EL (cell line): ENCODE measurements at places on chromosomes 16 and 17.

DNA sequence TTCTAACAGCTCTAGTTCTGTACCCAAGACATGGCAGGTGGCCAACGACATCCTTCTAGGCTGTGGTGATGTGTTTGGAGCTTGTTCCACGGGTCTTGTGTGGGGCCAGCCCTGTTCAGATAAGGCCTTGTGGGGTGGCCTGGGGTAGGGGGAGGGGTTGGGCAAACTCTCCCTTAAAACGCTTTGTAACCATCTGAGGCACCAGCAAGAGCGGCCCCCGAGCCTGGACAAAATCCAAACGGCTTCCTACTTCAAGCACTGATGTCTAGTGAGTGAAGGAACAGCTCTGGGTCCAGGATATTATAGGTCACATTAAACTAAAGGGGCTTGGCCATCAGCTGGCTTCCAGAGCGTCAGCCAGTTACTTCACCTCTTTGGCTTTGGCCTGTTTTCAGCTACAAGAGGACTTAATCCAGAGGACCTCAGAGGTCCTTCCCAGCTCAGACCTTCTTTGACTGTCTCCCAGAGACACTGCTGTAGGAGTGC, 11.9 kb downstream of the SERPINF1 start:
- no peak for DNase-seq

DNA sequence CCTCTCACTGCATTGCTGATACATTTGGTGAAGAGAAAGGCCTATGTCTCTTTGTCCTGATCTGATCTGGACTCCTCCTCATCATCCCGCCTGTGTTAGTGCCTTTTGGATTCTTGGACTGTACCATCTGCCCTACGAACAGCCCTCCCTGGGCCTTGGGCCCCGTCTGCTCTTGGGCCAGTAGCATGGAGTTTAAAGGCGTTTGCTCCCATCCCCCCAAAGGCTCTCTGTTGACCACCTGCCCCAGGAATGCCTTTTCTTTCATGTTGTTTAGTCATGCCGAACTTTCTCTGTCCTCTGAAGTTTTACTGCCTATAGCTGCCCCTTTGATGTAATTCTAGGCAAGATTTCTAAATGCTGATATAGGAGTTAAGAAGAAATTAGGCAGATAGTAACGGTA, 30.9 kb upstream of the MEAK7 start:
- no peak for DNase-seq

DNA sequence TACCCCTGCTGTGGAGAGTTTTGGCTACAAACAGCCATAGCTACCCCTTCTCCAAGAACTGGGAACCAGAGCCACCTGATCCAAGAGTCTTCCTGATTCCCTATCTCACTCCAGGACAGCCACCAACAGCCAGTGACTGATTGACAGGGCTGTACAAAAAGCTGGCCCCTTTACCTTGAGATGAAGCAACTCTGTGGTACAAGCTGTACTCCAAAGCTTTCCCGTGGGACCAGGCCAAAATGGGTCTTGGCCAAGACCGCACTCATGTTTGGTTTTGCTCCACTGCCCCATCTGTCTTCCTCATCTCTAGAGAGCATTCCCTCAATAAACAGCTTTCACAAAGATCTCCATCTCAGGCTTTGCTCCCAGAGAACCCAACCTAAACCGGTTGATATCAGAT, 43.6 kb downstream of the RNF157 start:
- no peak for DNase-seq

DNA sequence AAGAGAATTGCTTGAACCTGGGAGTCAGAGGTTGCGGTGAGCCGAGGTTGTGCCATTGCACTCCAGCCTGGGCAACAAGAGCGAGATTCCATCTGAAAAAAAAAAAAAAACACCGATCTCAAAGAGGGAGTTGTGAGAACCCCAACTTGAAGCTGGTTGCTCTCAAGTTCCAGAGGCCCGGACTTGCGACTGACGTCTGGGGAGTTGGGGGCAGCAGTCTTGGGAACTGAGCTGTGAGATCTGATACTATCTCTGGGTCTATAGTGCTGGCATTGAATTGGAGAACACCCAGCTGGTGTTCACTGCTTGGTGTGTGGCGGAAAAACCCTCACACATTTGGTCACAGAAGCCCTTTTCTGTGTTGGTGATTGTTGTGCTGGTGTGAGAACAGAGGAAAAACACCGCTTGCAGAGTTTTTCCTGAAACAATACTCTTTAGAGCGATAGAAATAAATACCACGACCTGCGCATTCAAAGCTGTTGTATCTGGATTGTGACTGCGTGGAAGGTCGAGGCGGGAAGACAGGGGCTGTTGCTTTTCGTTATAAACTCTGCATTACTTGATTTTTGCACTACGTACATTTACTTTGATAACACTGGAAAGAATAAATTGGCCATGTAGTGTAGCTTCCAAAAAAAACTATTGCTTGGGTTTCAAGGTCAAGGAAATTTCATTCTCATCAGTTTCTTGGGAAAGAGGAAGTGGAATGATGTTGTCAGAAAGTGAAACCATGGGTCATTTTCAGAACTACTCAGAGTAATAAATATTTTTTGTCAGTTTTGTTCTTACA, 8.8 kb downstream of the SCIMP start:
- DNase-seq = no peak

GRCh38 chr16:11914210-11915113, 1.3 kb downstream of the GSPT1 start:
- DNase-seq = peak; percentile 43

GRCh38 chr16:83409347-83409746, 398.4 kb upstream of the HSBP1 start:
- DNase-seq = no peak

DNA sequence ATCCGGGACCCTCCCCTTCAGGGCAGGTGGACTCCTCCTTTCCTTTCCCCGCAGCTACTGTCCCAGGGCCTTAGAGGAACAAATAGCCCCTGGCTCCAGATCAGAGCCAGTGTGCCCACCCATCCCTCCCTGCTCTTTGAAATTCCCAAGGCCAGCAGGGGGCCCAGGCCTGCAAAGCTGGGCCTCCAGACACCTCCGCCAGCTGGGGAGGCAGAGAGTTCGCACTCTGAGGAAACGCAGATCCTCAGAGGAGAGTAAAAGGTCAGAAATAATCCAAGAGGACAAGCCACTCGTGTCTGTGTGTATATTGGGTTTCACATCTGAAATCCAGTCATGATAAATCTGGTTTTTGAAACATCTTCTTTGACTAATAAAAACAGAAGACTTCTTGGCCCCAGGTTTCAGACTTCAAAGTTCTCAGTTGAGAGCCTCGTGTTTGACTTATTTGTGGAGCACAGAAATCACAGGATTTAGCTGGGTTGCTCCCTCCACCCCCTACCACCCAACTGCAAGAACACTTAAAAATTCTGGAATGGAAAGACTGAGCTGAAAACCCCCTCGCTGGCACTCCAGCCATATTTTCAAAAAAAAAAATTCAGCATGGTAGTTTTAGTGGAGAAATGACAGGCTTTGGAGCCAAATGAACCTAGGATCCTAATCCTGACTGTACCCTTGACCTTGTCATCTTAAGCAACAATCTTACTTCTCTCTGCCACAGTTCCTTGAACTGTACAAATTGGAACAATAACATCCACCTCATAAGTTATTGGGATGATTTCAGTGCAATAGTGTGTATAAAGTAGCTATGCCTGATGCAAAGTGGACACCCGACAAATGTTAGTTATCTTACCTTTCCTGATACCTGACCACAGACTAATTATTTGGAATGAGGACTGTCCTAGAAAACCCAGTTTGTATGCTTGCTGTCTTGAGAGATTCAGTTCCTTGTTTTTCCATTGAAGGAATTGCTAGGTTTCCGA, 44.5 kb upstream of the TBX2 start:
- DNase-seq = no peak

DNA sequence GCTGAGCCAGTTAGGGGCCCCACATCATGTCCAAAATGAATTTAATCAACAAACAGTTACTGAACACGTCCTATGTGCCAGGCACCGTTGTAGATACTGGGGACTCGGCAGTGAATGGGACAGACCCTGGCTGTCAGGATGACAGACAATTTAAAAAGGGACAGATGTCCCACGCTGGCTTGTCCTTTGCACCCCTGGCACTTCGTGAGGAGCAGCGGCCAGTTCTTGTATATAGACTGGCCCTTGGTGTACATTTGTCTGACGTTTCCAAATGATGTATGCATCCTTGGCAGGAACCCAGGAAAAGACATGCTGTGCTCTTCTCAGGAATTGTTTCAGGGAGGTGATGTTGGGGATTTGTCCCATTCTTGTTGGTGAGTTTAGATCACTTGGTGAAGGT, 21.1 kb downstream of the IL4R start:
- no peak for DNase-seq

GRCh38 chr17:51238255-51238887, 21.5 kb downstream of the MBTD1 start:
- DNase-seq = no peak

GRCh38 chr16:19135896-19136438, 22.2 kb downstream of the ITPRIPL2 start:
- DNase-seq = peak; percentile 33

DNA sequence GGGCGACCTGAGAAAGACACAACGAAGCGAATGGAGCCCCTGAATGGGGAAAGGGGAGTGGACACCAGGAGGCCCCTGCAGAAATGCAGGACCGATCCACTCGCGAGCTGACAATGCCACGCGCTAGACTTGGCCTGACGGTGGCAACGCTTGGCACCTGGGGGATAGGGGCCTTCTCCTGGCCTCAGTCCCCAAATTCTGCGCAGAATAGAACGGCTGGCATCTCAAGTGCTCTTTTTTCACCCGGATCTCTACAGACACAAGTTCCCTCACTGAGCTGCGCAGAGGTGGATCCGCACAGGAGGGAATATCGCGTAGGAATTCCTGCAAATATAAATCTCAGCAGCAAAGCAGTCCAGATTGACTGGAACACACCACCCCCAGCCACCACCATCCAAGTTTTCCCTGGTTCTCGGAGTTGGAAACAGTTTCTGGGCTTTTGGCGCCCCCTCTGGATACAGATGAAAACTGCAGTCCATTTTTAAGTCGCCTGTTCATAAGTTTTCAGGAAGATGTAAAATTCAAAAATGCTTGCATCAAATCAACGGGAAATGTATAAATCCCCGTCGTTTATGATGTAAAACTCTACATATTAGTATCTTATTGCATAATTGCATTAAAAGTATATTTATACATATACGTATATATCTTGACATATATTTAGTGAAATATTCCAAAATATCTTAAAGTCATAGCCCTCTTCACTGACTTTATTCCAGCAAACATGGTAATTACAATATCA, 2.3 kb upstream of the SOX9 start:
- peak; percentile 88 for DNase-seq

- DNase-seq = peak; percentile 81
Measured at GRCh38 chr16:81523387-81524115, 78.9 kb downstream of the CMIP start.

DNA sequence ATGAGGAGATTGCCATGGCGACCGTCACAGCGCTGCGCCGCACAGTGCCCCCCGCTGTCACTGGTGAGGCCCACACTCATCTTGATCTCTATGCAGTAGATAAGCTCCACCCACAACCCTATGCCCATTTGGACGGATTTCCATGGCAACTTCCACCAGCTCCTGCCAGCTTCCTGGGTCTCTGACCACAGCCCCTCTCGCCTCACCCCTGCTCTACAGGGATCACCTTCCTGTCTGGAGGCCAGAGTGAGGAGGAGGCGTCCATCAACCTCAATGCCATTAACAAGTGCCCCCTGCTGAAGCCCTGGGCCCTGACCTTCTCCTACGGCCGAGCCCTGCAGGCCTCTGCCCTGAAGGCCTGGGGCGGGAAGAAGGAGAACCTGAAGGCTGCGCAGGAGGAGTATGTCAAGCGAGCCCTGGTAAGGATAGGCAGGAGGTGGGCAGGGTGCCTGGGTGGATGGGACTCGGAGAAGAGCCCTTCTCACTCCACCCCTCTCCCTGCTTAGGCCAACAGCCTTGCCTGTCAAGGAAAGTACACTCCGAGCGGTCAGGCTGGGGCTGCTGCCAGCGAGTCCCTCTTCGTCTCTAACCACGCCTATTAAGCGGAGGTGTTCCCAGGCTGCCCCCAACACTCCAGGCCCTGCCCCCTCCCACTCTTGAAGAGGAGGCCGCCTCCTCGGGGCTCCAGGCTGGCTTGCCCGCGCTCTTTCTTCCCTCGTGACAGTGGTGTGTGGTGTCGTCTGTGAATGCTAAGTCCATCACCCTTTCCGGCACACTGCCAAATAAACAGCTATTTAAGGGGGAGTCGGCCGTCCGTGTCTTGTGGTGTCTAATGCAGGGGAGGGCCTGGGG, 4.3 kb downstream of the ALDOA start:
- no peak for DNase-seq

DNA sequence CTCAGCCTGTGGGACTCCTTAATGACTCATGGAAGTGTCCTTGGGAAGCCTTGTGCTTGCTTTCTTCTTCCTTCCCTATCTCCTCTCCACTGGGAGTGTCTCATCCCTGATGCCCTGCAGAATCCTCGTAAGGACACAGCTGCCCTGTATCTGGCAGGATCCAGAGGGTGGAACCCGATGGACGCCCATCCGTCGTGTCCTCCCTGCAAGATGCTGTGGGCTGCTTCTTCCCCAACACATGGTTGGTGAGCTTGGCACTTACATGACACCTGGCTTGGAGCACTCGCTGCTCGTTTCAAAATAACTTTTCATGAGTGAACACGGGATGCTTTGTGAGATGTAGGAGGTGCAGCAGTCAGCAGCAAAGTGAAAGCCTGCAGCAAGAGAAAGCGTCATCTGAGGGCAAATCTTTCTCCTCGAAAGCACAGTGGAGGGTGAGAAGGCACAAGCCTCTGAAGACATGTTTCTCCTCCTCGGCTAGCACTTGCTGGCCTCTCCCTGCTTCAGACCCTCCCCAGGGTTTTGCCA, 3.3 kb downstream of the CCL15 start:
- DNase-seq = no peak

DNA sequence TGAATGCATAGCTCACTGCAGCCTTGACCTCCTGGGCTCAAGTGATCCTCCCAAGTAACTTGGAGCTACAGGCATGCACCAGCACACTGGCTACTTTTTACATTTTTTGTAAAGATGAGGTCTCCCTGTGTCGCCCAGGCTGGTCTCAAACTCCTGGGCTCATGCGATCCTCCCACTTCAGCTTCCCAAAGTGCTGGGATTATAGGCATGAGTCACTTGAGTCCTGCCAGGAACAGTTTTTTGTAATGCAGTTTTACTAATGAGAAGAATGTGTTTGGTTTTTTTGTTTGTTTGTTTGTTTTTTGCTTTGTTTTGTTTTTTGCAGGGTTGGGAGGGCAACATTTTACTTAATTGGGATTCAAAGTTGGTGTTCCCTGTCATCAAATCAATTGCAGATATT, 22.2 kb downstream of the SOST start:
- no peak for DNase-seq

- no peak for DNase-seq
Measured at GRCh38 chr17:31489295-31490018, 98.0 kb downstream of the RAB11FIP4 start.

- DNase-seq = no peak
Measured at GRCh38 chr17:33377837-33378595, 84.9 kb upstream of the ASIC2 start.

DNA sequence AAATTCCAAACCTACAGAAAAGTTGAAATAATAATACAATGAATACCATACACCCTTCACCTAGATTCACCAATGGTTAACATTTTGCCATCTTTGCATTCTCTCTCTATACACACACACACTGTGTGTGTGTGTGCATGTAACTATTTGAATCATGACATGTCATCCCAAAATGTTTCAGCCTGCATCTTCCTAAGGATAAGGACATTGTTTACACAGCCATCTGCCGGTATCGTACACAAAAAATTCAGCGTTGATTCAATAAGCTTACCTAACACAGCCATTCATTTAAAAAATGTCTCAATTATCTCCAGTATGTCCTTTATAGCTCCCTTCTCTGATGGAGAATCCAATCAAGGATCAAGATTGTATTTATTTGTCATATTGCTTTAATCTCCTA, 3.9 kb downstream of the MXRA7 start:
- DNase-seq = no peak

- no peak for DNase-seq
Measured at GRCh38 chr16:83586461-83587200, 221.1 kb upstream of the HSBP1 start.

GRCh38 chr17:78365561-78366108, 5.8 kb upstream of the SOCS3 start:
- no peak for DNase-seq
